ENCODE measurements at places on chromosomes 5 and 9.

DNA sequence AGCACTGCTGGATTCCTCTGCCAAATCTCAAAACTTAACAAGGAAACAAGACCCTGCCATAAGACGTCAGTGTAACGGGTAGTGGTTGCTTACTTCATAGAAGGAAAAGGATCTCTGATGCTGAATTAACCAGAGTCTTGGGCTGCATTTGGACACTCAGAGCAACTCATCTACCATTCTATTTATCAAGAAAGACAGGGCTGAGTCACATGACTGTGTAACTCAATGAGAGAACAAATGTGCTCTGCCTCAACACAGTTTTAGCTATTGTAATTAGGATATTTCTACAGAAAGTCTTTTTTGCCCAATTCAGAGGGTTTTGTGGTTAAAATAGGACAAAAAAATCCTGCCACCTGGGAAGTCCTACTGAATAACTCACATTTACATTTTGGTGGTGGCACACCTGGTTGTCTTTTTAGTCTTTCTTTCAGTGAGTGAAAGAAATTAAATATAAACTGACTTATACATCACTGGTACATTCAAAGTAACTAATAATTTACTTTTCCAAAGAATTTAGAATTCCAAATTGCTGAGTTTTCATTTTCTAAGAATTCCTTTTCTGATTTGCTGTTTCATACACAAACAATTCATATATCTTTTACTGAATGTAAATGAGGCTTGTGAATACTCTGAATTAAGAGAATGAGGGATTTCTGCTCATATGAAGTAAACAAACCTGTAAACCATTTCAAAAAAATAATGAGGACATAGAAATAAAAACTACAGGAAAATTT is 104.4 kb downstream of the MPDZ start:
- no peak for DNase-seq

DNA sequence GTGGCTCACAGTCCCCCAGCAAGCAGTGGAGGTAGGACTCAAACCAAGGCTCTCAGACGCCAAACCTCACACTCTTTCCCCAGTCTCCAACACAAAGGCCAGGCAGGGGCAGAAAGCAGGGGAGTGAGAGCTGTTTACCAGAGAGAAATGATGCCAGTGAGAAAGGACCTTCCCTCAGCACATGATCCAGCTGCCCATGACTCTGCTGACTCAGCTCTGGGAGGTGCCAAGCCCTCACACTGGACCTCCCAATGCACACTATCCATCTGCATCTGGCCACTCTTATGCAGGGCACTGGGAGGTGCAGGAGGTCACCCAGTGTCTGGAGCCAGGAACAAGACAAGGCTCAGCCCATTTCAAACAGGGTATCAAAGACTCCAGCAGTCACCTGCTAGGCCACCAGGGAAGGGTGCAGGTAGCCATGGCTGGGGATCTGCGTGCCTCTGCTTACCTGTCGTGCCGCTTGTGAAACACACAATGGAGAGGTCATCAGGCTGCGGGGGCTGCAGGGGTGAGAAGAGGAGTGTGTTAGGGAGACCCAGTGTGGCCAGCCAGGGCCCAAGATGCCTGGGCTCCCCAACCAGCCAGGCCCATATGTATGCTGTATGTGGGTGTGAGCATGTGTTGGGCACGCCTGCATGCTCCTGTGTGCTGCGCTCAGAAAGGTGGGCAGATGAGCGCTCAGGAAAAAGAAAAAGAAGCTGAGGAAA is 26.3 kb downstream of the ACSL6 start:
- no peak for DNase-seq

GRCh38 chr9:79189511-79189924 is 382.2 kb upstream of the TLE4 start:
- peak; percentile 80 for DNase-seq

DNA sequence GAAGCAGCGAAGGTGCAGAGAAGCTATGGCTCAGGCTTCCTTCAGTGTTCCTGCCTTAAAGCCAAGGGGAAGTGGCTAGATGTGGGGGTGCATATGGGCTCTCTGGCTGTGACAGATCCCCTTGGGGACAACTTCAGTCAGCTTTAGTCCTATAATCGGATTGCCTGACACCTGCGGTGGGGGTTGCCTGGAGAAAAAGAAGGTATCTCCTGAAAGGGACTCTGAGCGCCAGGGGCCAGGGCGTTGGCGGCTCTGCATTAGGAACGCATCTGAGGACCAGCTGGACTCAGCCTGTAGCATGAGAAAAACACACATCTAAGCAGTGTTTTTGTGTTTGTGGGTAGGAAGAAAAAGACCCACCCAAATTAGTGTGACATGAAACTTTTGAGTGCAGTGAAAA is 84.3 kb upstream of the OTULINL start:
- DNase-seq, result no peak

- DNase-seq, result no peak
Measured at GRCh38 chr5:121019106-121019505, 555.0 kb downstream of the PRR16 start.

DNA sequence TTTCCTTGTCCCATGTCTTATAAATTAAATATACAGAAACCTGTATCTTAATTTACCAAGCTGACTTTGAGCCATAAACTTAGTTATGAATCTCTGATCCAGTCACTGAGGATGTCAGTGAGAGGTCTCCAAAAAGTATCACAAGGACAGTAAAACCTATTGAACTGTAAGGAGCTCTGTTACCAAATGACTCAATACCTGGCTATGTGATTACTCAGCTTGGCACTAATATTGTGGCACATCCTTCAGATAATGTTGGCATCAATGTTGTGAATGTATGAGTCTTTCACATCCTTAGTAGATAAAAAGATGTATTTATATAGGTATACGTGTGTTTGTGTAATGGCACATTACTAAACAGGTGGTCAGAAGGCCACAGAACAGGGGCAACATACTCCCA is 18.0 kb upstream of the CAPSL start:
- no peak for DNase-seq

DNA sequence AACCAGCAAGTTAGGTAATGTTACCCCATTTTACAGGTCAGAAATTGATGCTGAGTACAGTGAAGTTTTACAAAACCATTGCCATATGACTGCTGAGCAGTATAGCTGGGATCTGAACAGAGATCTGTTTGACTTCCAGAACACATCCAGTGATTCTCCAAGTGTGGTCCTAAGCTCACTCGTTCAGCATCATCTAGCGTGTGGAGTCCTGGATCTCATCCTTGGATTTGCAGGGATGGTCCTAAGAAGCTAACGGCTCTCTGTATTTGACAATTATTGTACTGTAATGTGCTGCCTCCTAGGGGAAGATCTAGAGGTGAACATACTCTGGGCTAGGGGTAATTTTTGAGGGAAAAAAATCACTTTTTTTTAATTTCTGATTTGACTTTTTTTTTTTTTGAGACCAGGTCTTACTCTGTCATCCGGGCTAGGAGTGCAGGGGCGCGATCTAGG is 1.4 kb downstream of the SLC26A2 start:
- peak; percentile 71 for DNase-seq

GRCh38 chr5:38765399-38765861 is 80.4 kb upstream of the OSMR start:
- peak; percentile 83 for DNase-seq

GRCh38 chr5:124790895-124791732 is 44.7 kb upstream of the ZNF608 start:
- DNase-seq, result no peak
